ENCODE measurements at places on chromosomes 12 and 14.

GRCh38 chr14:64800000-64800399 lies 79.7 kb downstream of the SPTB start:
- no peak for DNase-seq

GRCh38 chr14:32354716-32355115 lies 25.6 kb downstream of the AKAP6 start:
- no peak for DNase-seq

DNA sequence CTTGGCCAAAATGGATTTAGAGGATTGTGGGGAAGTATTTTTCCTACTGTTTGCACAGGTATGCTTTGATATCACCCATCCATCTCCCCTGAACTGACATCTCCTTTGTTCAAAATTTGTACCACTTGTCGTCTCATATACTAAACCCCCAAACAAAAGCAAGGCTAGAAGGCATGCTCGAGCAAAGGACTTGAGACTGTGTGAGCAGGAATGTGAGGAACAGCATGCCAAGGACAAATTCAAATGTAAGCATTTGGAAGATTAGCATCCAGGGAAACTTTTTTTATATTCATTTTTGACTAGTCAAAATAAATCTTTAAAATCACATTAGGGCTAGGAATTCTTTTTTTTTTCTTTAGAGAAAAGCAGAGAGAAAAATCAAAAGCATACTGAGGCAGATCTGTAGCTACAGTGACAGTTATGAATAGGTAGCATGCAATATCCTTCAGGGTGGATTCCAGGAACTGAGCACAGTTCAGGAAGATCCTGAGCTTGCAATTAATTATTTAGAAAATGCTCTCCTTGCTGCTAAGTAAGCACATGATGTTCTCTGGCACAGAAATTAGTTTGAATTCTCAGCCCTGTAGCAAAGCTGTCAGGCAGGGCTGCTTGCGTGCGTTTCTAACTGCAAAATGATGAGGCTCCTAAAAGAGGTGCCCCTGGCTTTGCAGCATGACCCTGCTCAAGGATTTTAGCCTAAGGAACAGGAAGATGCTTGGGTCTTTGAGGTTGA lies 327.7 kb downstream of the LRIG3 start:
- DNase-seq: no peak

DNA sequence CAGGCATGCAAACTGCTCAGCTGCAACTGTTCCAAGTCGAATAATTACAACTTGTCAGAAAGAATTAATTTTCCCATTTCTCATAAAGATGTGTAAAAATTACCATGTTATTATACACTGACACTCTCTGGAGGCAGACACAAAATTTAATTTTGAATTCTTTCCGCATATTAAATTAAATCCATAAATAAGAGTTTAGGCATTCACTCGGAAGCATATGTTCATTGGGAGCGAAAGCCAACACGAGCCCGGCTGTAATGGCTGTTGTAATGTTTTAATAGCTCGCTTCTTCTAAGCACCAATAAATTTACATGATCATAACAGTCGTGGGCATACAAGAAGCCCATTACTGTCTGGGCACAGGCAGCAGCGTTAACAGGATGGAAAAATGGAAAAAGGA lies 189.6 kb upstream of the SOX5 start:
- DNase-seq: no peak

- DNase-seq: no peak
Observed at GRCh38 chr12:49808686-49809380, 19.4 kb downstream of the NCKAP5L start.

GRCh38 chr12:132151145-132151765 lies 7.0 kb downstream of the NOC4L start:
- DNase-seq: no peak

DNA sequence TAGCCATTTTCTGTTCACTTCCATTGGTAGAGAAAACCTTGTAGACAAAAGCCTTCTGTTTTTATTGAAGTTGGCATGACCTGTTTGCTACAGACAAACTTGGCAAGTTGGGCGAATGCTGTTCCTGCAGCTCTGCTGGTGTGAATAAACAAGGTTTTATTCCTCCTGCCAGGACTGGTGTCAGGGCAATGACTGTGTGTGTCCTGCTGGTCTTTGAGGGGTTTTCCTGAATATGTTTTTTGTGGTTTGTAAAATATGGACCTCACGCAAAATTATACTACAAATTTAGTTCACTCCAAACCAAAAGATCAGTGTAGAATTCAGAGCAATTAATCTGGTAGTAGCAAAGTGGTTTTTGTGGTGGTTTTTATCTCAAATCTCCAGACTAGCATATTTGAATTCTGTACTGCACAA lies 140.8 kb downstream of the ERC1 start:
- no peak for DNase-seq

DNA sequence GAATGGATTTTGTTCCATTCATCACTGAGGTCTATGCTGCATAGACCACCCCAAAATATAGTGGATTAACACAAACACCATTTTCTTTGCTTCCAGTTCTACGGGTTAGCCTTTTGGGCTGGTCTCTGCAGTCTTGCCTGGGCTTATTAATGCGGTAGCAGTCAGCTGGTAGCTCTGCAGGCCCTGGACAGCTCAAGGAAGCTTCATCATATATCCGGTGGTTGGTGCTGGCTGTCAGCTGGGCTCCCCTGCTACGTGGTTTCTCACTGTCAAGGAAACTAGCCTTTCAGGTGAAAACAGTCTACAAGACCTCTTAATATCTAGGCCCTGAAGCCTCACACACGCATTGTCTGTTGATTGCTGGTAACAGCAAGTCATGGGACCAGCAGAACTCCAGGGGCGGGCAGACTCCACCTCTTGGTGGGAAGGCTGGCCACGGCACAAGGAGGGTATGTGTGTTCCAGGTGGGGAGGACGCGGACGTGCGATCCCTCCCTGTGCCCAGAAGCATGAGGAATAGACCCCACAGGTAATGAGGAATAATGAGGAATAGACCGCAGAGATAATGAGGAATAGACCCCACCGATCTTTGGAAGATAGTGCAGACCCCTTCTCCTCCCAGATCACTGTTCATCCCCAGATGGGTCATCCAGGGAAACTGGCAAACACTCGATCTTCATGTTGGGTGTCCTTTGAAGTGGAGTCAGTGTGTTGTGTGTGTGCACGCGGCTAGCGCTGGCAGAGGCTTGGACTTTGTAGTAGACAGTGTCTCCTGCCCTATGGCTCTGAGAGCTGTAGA lies 13.3 kb downstream of the TSPAN9 start:
- DNase-seq: no peak

GRCh38 chr12:84034871-84035270 lies 877.7 kb downstream of the SLC6A15 start:
- no peak for DNase-seq

DNA sequence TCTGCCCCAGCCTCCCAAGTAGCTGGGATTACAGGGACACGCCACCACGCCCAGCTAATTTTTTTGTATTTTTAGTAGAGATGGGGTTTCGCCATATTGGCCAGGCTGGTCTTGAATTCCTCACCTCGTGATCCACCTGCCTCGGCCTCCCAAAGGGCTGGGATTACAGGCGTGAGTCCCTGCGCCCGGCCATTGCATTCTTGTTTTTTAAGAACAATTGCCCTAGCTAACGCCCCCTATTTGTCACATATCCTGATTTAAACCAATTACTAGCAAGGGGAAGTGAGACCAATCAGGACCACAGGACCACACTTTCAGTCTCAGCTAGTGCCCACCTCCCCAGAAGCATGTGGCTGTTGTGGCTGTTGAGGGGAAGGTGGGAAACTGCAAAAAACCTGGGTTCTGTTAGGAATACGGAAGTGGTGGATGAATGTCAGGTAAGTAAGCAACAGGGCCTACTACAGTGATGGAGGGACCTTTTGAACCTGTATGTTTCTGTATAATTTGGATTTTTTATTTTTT lies 37.8 kb upstream of the NFYB start:
- no peak for DNase-seq

GRCh38 chr12:103583008-103583407 lies 4.1 kb upstream of the STAB2 start:
- DNase-seq: no peak

DNA sequence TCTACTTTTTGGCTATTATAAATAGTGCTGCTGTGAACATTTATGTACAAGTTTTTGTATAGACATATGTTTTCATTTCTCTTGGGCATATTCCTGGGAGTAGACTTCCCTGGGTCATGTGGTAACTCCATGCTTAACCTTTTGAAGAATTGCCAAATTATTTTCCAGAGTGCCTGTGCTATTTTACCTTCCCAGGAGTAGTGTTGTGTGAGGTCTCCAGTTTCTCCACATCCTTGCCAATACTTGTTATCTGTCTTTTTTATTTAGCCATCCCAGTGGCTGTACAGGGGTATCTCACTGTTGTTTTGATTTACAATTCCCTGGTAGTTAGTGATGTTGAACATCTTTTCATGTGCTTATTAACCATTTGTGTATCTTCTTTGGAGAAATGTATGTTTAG lies 18.9 kb downstream of the UBE3B start:
- DNase-seq: no peak

GRCh38 chr14:34930591-34931091 lies 52.2 kb upstream of the SRP54 start:
- DNase-seq: no peak

GRCh38 chr12:47987411-47988072 lies 16.7 kb downstream of the COL2A1 start:
- DNase-seq: no peak

- DNase-seq: no peak
Observed at GRCh38 chr14:101323111-101323510, 238.2 kb upstream of the DIO3 start.

DNA sequence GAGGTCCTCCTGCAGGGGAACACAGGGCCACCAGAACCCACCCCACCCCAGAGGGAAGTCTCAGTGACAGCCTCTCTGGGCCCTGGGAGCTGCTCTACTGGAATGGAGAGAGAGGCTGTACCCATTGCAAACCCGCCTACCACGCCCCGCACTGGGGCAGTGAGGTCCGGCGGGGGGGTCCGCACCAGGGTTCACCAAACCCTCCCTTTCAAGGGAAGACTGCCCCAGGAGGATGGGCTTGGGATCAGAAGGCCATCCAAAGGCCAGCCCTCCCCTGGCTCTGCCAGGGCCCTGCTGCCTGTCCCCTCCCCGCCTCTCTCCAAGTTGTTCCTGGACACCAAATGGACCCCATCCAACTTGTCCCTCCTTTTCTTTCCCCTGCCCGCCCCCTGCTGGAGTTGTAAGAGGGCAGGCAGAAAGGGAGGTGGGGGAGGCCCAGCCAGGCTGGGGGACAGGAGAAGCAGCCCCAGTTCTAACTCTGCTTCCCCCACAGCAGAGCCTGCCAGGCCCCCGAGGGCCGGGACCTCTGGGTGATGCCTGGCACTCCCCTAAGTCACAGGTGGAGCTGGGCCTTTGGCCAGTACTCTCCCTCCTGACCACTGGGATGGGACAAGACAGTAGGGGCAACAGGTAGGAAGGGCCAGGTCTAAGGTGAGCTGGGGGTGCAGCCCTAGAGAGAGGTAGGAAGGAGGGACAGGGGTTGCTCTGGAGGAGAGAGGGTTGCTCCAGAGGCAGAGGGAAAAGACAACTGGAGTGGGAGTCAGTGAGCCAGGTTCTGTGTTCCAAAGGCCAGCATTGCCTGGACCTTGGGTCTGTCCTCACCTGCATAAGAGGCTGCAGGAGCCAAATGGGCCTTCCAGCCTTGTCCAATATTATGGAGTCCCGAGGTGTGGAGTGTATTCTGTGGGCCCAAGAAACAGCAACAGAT lies 3.2 kb upstream of the DIO3 start:
- DNase-seq: no peak

GRCh38 chr14:104358528-104359300 lies 220.3 kb downstream of the KIF26A start:
- DNase-seq: no peak

GRCh38 chr14:45249856-45250575 lies 3.0 kb downstream of the MIS18BP1 start:
- DNase-seq: no peak

DNA sequence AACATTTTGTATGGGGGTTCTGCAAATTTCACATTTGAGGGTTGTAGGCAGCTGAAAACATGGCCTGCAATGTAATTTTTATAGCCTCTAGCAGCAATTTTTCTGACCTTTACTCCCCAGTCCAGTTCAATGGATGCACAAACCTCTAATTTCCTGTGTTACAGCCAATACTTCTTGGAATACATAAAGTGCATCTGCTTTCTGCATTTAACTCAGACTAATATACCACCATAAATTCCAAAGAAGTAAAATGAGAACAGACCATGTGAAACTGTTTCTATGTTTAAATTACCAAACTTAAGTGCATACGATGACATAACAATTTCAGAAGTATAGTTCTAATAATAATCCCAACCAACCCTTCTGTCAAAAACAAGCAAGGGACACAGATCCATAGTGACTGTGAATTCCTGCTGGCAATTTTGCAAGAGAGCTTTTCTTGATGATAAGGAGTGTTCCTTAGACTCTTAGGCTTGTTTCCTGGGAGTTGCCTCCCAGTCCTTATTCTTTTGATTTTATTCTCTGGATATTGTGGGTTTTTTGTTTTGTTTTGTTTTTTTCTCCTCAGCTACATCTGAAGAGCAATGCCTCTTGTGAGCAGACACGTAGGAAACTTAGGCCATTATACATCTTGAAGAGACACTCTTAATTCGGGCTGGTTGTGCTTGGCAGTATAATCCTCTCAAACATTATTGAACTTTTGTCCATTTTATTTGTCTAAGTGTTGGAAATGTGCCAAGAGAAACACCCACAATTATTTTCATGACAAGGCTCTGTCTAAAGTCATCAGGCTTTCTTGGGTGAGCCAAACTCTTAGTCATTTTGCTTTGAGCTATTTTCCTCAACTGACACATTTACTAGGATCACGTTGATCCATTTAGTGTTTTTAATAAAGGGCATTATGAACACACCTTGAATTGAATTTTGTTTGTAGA lies 51.3 kb upstream of the RERGL start:
- DNase-seq: no peak

DNA sequence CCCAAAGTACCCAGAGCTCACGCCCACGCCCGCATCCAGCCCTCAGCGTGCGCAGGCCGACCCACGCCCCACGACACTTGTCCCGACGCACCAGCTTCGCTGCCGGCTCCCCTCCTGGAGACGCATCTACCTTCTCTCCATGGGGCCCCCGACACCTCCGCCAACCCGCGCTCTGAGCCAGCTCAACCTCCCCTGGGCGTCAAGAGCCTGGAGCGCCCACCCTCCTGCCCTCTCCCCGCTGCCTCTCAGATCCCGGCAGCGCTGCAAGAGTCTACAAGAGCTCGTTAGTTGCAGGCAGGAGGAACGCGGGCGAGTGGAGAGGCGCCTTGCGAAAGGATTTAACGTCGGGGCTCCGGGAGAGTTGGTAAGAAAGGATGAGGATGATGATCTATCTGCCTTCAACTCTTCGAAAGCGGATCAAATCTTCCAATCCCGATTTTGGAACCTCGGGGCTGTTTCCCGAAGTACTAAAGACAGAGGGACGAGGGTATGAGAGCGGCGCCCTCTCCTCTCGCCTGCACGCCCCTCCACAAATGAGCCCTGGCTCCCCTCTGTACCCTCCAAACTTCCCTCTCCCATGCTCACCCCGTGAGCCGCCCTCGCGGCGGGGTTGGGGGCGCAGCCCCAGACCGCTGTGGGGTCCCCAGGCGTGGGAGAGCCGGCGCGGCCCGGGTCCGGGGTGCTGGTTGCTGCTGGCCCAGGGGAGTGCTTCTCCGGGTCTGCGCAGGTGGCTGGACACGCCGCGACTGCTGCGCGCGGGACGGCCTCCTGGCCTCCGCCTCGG lies 979 bp downstream of the LTBP2 start:
- DNase-seq: no peak

All from cortex of kidney (tissue), 1 donor.